Fibroblast of villous mesenchyme (primary cell): ENCODE measurements at places on chromosomes 2 and 18. TPM values are rescaled to one million over a fixed set of nuclear protein-coding genes. Genes with fewer than 3 reads are reported as not detected.

C2orf80 gene
- total RNA-seq, result not detected in 2 replicates

ZDBF2 gene
- total RNA-seq, result 11.6 and 17.3 TPM in 2 replicates

TUBB8B gene
- 0.32 and 0.43 TPM in 2 replicates for total RNA-seq

DYNAP gene
- not detected in 2 replicates for total RNA-seq

BMP10 gene
- not detected in 2 replicates for total RNA-seq

GALR1 gene
- not detected in 2 replicates for total RNA-seq

CDK15 gene
- 3.5 and 7.4 TPM in 2 replicates for total RNA-seq

SKA1 gene
- total RNA-seq, result 9.0 and 13.4 TPM in 2 replicates

MAPRE3 gene
- total RNA-seq, result 3.5 TPM in 2 replicates

DDX1 gene
- total RNA-seq, result 87.3 and 120 TPM in 2 replicates

LOXHD1 gene
- total RNA-seq, result under 0.01 TPM in 1 of 2 replicates, not detected in the other

DNA sequence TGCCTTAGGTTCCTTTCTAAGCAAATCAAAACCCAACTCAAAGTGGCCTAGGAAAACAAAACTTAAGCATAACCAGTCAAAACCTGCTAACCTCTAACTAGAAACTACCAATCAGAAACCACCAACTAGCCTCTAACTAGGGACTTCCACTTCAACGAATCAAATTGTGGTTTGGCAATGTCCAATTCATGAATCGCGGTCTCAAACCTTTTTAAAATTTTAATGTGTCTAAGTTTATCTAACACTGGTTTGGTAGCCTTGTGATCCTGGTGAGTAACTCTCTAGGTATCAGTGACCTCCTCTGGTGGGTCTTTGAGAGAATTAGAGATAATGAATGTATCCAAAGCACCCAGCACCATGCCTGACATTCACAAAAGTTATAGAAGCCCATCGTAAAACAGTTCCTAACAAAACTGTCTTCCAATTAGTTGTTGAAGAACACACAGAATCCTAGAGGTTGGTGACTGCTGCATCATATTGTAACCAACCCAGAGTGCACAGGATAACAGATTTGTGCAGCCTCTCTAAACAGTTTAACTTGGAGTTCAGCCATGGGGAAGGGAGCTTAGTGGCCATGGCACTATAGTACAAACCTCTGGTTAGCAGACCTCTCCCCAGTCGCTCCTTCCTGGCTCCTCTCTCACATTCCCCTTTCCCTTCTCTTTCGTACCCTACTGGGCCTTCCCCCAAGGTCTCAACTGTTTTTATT lies 45.2 kb upstream of the B3GNT2 start:
- DNase-seq, result no peak

DNA sequence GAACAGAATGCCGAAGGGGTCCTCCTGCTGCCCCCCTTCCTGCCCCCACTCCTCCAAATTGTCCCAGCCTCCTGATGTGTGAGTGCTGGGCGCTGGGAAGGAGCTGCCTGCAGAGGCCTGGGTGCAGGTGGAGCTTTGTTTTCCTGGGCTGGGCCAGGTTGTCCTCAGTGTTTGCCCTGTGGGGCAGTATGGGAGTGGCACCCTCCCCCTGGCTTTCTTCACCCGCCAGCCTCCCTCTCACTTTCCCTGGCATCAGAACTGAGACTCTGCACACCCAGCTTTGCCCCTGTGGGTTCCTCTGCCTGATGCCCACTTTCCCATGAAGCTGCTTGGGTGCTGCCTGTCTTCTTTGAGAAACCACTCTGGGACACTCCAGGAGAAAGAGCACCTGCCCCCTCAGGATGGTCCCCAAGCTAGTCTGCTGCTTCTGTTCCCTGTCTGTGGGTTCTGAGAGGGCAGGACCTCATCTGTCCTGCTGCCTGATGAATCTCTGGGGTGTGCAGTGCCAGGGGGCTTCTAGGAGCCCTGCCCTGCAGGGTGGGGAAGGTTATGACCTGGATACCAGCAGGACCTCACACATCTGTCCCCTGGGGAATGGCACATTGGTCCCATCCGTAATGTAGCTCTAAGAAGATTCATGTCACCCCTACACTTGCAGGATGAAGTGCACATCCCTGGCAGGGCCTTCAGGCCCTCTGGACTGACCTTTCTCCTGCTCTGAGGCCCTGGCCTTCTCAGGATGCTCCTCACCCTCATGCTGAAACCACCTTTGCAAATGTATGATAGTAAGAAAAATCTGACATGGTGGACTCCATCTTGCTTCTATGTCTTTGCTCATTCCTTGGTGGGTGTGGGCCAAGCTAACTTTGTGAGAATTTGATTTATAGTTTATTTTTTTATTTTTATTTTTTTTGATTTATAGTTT lies 146.8 kb upstream of the HS6ST1 start:
- no peak for DNase-seq

GRCh38 chr2:119644186-119644585 lies 34.8 kb upstream of the TMEM177 start:
- DNase-seq, result no peak

DNA sequence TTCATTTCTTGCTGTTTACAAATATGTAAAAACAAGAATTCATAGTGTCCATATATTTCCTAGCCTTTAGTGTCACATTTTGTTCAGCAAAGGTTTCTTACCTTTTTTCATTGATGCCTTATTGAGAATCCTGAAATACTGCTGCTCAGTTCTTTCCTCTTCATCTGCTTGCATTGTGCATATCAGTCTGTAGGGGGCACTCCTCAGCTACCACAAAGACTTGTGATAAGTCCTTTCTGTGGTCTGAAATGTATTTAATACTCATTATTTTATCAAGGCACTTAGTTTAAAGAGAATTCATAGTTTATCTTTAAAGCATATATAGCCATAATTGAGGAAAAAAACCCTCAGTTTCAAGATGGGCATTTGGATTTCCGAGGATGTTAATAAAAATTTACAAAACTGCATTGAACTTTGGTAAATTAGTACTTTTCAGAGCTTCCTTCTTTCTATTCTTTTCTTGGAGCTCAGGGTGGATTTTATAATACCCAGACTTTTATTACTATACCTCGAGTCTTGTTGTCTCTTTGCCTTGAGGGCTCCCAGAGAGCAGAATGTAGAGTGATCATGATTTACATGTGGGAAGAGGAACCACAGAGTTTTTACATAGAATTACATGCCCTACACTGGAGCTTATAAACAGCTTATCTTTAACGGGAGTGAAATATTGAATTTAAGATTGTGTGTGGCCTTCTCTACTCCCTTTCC lies 570.1 kb downstream of the PLCL1 start:
- peak; percentile 59 for DNase-seq

- DNase-seq, result no peak
Measured at GRCh38 chr2:10923008-10923375, 11.3 kb downstream of the KCNF1 start.

GRCh38 chr2:23036629-23037028 lies 348.4 kb upstream of the KLHL29 start:
- no peak for DNase-seq

DNA sequence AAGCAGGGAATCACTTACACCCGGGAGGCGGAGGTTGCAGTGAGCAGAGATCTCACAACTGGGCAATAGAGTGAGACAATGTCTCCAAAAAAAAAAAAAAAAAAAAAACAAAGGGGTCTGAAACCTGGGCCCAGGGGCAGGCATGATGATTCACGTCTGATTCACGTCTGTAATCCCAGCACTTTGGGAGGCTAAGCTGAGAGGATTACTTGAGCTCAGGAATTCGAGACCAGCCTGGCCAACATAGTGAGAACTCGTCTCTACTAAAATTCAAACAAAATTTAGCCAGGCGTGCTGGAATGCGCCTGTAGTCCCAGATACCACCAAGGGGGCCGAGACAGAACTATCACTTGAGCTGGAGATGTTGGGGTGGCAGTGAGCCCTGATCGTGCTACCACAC lies 30.3 kb downstream of the TEX44 start:
- DNase-seq, result peak; percentile 37

DNA sequence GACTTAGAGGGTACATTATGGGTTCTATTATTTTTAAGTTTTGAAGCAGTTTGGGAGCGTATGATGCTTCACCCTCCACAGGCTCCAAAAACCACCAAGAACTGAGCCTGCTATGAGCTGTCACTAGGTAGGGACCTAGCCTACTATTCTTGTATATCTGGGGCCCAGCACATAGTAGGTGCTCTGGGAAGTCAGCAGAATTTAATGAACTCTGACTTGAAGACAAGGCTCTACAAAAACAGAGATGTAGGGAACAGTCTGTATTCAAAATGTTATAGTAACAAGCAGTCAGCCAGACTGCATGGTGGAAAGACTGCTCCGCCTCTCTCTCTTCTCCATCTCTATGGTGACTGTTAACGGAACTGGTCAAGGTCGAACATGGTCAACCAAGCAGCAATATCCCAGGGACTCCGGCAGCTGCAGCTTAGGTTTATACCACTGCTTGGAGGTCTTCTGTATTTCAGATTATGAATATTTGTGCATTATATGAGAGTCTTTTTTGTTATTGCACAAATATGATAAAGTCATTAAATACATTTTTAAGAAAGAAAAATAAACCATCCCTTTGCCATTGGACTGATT lies 22.2 kb upstream of the YWHAQ start:
- no peak for DNase-seq

DNA sequence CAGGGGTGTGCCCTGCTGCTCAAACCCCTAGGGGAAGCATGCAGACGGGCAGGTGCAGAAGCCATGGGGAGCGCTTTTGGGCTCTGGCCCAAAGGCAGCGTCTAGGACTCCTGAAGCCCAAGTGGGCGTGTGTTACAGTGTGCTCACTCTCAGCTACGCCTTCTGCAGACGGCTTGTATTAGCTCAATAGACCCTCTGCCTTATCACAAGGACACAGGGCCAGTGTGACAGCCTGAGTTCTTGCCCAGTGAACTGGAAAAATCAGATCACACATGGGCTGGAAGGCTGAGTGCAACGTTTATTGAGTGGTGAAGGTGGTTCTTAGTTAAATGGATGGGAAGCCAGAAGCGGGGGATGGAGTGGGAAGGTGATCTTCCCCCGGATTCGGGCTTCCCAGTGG lies 210.9 kb downstream of the CDH20 start:
- no peak for DNase-seq

DNA sequence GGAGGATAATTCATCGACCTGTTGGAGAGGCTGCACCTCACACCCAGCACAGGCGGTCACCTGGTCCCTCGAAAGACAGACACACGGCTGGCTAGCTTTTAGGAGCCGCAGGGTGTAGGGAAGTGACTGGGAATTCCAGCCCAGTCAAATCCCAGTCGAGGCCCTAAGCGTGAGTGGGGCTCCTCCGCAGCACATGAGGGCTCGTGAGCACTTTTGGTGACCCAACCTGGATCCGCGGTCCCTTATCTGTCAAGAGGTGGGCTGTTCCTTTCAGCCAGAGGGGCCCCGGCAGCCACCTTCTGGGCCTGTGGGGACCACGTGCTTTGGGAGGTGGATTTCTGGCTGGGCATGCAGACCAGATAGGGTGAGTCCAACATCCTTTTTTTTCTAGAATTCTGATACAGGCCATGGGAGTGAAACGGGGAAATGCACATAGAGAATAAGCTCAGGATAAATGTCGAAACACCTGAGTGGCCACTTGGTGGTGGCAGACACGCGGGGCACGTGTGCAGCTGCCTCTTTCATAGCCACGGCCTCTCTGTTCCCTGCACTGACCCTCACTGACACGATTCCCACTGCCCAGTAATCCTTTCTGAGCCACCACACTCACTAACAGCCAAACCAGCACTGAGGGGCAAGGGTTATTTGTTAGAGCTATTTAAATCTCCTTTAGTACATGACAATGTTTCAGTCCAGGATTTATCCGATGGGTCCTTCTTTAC lies 148.4 kb upstream of the PXDN start:
- no peak for DNase-seq

- DNase-seq, result no peak
Measured at GRCh38 chr2:42338567-42339190, 22.3 kb downstream of the COX7A2L start.

- DNase-seq, result no peak
Measured at GRCh38 chr18:49172246-49172645, 221.5 kb upstream of the SMAD7 start.

DNA sequence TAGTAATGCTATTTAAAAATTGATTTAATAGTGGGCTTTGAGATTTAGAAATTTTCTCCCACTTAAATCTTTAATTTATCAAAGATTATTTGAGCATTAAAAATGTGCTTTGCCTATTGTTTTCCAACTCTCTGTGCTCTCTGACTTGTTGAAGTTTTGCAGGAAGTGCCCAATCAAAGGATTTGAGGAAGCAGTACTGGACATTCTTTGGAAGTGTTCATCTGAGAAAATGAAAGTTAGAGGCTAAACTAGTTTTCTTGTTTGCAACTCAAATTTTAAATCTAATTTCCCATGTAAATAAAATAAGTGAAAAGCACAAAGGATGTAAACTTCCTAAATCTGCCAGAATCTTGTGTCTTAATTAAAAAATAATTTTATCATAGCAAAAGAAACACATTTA lies 89.1 kb downstream of the CAMKMT start:
- DNase-seq, result no peak

DNA sequence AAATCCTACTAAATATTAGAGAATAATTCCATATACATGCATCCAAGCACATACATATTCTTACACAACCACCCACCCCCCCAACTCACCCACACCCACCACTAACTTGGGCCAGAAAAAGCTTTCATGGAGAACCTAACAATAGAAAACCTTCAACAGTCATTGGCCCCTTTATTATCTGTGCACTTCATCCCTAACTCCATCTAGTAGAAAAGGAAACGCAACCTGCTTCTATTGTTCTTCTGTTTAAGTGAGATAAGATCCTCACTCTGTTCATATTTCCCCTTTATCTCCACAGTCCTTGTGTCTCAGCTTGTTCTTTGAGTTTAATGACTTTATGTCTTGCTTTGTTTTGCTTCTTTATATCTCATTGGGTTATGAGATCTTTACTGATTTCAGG lies 1740.2 kb upstream of the CELF4 start:
- no peak for DNase-seq

DNA sequence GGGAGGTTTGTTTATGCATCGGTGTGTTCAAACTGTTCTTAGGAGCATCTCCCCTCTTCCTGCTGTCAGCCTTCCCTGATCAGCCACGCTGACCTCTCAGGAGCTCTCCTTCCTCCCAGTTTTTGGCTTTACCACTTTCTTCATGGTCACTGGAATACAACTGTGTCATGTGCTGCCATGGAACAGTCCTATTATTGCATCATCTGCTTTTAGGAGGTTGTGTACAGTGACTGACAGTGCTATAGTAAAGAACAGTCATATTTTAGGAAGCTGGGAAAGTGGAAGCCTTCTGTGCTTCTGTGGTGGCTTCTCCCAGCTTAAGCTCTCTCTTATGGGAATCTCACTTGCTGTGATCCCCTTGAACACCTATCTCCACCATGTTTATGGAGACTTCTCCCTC lies 165.5 kb downstream of the TPGS2 start:
- DNase-seq, result peak; percentile 3

DNA sequence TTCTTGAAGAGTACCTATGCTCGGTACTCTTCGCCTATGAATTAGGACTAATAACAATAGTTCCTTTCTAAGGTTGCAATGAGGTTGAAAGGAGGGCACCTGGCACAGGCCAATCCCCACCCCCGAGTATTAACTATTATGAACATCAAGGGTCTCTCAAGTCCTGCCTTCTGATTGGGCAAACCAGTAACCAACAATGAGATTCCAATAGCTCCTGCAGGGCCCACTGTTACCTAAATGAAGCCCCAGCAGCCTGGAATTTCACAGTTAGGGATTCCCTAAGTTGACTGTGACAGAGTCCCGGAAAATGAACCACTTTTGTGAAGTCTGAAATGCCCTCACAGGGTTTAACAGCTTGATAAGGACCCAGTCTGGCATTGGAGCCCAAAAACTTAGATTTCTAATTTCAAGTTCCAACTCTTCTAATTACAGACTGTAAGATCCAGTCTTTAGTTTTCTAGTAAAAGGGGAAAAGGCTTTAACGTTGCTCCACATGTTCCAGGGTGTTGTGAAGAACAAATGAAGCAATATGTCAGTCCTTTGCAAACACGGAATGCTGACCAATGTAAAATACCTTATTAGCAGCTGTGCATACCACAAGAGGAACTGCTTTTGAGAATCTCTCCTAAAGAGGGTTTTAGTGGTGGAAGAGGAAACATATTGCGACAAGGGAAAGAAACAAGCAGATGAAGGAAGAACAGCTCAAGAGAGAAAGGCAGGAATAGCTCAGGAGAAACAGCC lies 277.7 kb upstream of the MAP2 start:
- no peak for DNase-seq
